ENCODE measurements at places on chromosomes 16 and 17.

GRCh38 chr17:80998118-80998747 is 6.6 kb downstream of the CHMP6 start:
- no peak for DNase-seq

DNA sequence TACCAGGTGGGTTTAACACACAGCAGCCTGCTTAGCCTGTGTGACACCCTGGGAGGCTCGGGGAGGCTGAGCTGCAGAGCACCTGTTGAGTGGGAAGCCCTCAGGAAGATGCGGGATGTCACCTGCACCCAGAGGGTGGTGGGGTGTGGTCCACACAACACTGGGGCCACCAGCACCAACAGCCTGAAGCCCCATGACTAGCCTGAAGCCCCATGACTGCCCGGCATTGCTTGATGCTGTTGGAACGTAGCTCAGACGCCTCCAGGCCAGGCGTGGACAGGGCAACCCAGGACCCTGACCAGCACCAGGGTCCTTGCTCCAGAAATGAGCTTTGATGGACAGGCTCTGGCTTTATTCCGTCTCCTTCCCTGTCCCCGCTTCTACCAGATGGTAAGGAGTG is 76.3 kb upstream of the ZNF469 start:
- peak; percentile 21 for DNase-seq

DNA sequence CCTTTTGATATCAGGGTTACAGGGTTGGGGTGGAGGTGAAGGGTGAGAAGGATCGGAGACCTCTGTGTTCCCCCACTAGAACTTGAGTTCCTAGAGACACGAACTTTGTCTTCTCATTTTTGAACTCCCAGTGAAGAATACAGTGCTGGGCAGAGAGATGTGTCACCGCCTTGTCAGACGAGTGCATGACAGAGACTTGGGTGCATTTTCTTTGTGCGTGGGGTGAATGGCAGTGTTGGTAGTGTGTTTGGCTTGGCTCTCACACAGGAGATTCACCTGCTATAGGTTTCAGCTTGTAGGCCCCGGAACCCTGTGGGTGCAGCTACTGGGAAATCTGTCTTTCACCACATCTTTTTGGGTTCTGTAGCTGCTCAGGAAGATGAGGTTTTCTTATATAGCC is 40.0 kb upstream of the CCR7 start:
- DNase-seq: no peak

DNA sequence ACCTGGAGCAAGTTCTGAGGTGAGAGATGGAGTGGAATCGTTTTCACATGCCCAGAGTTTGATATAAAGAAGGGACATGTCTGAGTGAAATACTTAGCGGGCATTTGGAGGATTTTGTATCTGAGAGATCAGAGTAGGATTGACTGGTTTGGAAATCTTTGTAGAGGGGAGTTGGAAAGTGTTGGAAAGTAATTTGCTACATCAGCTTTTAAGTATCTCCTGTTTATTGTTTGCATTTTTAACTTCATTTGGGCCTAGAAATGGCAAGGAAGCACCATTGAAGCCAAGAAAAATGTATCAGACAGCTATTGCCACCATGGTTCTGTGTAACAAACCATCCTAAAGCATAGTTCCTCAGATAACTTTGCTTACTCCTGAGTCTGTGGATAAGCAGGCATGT is 1015.1 kb upstream of the EEF2KMT start:
- no peak for DNase-seq

- peak; percentile 8 for DNase-seq
Measured at GRCh38 chr17:9676084-9676483, 30.8 kb downstream of the USP43 start.

DNA sequence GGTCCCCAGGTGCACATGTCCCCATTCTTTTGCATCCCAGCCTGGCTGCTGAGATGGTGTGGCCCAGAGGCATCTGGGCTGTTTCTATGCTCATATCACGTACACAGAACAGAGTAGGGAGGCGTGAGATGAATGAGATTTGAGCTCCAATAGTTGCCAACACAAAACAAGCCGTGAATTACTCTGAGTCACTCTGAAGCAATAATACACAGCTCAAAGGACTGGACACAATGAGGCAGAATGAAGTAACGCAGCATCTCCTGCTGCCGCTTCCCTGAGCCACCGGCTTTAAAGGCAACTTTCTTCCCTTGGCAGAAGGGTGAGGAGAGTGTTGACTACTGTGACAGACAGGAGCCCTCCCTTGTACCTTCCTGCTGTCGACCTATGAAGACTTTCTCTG is 33.9 kb upstream of the CLEC18B start:
- peak; percentile 64 for DNase-seq

- DNase-seq: no peak
Measured at GRCh38 chr16:89352091-89352681, 134.7 kb downstream of the ZNF778 start.

GRCh38 chr16:86757704-86758040 is 179.3 kb downstream of the FOXL1 start:
- DNase-seq: no peak

DNA sequence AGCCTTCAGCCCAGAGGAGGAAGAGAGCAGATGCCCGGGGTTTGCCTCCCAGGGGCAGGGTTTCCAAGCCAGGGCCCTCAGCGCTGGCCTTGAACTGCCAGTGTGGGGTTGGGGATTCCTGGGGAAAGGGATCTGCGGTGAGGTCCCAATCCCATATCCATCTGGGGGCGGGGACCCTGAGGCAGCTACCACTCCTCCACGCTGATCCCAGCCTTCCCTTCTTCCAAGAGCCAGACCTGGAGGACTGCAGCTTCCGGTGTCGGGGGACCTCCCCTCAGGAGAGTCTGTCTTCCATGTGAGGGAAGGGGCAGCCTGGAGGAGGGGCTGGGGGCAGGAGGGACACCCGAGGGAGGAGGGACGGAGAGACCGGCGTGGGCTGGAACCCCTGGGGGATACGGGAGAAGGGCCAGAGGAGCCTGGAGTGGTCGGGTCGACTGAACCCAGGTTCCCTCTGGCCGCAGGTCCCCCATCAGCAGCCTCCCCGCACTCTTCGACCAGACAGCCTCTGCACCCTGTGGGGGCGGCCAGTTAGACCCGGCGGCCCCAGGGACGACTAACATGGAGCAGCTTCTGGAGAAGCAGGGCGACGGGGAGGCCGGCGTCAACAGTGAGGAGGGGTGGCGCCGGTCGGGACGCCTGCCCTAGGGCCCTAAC is 10.7 kb upstream of the CISD3 start:
- DNase-seq: no peak

- DNase-seq: peak; percentile 54
Measured at GRCh38 chr16:56869513-56870275, 4.7 kb downstream of the SLC12A3 start.

- no peak for DNase-seq
Measured at GRCh38 chr17:5355421-5356129, 63.9 kb downstream of the NUP88 start.

- no peak for DNase-seq
Measured at GRCh38 chr17:67737145-67737544, 19.4 kb downstream of the NOL11 start.

DNA sequence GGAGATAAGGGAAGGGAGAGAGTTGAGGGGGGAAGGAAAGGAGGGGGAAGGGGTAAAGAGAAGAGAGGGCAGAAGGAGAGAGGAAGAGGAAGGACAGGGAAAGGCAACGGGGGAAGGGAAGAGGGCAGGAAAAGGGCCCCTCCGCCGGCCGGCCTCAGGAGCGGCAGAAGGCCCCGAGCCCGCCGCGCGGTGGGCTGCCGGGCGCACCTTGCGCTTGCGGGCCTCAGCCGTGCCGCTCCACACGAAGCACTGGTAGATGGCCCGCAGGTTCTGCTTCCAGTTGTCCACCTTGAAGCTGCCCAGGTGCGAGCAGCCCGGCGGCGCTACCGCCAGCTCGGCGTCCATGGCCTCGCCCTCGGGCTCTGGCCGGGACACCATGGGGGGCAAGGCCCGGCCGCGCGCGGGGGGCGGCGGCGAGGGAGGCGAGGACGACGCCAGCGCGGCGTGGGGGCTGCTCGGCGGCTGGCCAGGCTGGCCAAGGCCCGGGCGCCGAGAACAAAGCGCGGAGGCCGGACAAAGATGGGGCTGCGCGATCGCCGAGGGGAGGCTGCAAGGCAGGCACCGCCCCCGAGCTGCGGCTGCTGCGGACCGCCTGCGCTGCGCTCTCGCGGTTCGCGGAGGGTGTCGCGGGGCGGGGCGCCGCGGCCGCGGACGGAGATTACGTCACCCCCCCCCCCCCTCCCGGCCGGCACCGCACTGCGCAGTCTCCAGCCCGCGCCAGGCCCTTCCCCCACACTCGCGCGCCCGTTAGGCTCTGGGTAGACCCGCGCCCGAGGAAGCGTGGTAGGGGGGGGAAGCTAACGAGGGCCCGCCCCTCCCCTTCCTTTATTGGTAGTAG is at the start of gene USP22:
Gene USP22 (minus strand): TSS at position 554 of the 838 bp plus-strand sequence. CDS start 176 bp downstream, at position 378.
- DNase-seq: no peak

DNA sequence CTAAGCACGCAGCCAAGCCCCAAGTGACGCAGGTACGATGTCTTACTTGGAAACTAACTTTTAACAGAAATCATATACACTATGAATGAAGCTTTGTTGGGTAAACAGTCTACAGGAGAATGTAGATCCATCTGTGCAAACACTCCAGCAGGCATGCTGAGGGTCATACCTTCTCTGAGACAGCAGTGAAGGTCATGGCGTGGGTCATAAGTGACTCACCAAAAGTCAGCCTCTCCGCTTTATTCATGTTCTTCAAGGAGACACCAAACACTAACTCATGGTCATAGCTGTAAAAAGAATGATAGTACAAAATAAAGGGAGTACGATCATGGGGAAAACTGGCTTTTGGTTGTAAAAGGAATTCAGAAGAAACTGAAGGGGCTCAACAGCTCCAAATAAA is 20.6 kb downstream of the BLMH start:
- peak; percentile 83 for DNase-seq

DNA sequence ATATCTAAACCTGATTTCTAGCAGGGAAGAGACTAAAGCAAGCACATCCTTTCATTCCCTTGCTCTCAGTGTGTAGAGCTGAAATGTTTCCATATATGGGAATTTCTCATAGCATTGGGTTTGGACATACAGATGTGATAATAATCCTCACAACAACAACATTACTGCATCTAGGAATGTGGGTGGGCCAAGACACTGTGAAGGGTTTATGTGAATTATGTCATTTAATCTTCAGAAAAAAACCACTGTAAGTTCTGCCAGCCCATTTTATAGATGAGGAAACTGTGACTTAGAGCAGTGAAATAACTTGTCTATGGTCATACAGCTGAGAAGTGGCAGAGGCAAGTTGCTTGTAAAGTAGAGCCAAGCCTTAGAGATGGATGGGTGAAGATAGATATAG is 5.2 kb downstream of the OMG start:
- no peak for DNase-seq

DNA sequence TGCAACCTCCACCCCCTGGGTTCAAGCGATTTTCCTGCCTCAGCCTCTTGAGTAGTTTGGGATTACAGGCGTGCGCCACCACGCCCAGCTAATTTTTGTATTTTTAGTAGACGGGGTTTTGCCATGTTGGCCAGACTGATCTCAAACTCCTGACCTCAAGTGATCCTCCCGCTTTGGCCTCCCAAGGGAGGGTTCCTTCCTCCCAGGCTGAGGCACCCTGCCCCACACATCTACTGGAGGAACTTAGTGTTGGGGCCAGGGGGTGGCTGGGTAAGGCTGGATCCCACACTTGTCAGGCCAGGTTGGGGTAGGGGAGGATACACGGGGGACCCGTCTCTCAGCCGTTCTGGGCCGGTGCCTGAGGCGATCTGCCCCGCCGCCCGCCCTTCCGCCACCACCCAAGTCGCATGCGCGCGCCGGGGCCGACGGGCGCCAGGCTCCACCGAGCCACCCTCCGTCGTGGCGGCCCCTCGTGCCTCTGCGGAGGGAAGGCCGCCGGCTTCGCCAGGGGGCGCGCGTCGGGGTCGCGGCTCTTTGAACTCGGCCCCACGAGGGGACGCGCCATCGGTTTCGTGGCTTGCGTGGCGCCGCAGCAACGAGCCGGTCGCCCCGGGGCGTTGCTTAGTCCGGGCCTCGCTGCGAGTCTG is 15.9 kb downstream of the GRB7 start:
- peak; percentile 40 for DNase-seq

DNA sequence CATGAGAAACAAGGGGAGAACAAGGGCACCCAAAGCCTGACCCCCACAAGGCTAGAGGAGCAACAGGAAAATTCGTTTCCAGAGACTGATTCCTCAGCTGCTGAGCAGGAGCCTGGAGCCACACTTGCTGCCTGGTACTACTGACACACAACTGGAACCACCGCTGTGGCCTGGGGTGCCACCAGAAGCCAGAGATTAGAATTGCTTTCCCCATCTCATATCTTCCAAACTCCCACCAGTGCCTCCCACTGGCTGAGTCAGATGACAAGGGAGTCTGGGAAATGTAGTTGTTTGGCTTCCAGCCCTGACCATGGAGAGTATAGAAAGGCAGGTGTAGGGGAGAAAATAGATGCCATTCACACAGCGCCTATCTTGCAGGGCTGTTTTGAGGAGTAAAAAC is 4.1 kb upstream of the TMEM11 start:
- DNase-seq: peak; percentile 24

DNA sequence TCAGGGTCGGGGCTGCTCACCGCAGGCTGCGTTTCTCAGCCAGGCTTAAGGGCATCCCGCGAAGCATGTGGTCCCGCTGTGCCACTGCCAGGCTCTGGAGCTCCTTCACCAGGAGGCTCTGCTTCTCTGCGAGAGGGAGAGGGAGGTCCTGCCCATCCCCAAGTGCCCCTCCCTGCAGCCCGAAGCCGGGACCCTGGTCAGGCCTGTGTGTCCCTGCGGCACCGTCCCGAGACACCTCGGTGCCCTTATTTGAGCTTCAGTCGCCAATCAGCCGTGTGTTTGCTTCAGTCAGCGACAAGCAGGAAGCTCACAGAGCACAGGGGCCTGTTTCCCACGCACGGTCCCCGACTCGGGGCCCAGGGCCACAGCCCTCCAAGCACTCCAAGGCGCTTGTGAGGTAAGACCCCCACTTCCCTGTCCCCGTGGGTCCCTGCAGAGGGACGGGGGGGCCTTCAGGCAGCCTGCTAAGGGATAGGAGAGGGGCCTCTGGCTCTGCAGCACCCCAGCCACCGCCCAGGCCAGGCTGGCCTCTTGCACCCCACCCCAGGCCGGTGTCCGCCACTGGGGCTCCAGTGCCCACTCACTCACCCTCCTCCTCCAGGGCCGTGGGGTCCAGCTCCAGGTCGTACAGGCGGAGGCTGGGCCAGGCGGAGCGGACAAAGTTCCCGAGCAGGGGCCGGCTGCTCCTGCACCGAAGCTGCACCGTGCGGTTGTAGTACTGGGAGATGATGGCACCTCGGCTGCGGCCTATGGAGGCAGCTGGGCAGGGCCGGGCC is 3.2 kb downstream of the TMC6 start:
- DNase-seq: no peak

- DNase-seq: no peak
Measured at GRCh38 chr17:19796457-19796856, 48.4 kb upstream of the ALDH3A1 start.

- peak; percentile 91 for DNase-seq
Measured at GRCh38 chr17:45307290-45308015, 9.4 kb downstream of the MAP3K14 start.

GRCh38 chr17:35752945-35753764 is at the start of gene GAS2L2:
TSS of gene GAS2L2 (minus strand) at chr17:35753239. CDS start at chr17:35752850, 389 bp downstream.
- no peak for DNase-seq

- DNase-seq: no peak
Measured at GRCh38 chr17:72069586-72070202, 51.1 kb upstream of the SOX9 start.

DNA sequence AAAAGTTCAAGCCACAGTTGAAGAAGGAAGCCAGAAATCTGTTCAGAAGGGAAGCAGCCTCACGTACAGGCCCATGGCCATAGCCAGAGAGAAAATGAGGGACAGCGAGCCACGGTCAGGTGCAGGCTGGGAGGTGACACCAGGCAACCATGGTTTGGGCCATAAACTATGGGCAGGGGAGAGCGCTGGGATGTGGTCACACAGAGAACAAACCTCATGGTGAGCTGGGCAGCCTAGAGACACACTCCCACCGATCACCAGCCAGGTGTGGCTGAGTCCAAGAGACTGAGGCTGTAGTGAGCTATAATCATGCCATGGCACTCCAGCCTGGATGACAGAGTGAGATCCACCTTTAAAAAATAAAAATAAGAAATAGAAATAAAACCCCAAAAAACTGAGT is 76.5 kb downstream of the NETO2 start:
- no peak for DNase-seq
